ENCODE measurements at places on chromosomes 7 and 10.

- no peak for DNase-seq
These were observed 34.6 kb upstream of the UNCX start for GRCh38 chr7:1197997-1198625.

DNA sequence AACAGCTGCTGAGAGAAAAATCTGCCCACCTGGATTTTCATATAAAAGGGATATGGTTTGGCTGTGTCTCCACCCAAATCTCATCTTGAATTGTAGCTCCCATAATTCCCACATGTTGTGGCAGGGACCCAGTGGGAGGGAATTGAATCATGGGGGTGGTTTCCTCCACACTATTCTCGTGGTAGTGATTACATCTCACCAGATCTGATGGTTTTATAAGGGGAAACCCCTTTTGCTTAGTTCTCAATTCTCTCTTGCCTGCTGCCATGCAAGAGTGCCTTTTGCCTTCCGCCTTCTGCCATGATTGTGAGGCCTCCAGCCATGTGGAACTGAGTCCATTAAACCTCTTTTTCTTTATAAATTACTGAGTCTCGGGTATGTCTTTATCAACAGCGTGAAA, 20.8 kb upstream of the MKI67 start:
- DNase-seq, result no peak

DNA sequence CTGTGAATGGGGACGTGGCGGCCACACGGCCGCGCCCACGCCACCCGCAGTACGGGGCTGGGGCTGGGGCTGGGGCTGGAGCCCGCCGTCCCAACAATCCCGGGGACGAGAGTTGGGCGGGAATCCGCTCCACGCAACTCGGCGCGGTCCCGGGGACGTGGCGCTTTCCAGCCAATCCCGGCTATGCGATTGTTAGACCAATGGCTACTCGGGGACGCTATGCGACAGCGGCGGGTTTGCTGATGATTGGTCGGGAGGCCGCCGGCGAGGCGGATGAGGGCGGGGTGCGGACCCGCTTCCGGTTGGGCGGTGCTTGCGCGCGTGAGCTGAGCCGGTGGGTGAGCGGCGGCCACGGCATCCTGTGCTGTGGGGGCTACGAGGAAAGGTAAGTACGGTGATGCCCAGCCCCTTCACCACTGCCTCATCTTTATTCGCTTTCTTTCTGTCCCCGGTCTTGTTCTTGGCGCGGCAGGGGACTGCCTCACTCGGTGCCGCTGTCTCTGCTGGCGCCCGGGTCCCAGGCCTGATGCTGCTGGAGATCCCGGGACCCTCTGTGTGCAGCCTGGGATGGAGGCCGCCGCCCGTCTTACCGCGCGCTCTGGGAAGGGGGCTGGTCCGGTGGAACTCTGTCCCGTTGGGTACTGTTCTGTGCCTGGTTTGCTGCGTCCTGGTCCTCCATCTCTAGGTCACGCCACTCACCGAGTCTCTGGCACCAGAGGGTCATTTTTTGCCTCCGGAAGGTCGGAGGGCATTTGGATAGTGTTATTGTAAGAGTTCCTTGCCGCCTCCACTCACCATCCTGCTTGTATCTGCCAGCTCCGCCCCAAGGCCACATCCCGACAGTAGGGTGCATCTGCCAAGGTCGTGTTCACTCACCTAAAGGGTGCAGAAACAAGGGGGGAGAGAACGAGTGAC, at the start of gene CALU:
TSS of gene CALU (plus strand) at position 312 of the 915 bp plus-strand sequence. CDS start 9,225 bp downstream, outside the sequence.
- DNase-seq, result peak; percentile 87

GRCh38 chr10:103605359-103606096, 112.0 kb downstream of the NEURL1 start:
- no peak for DNase-seq

DNA sequence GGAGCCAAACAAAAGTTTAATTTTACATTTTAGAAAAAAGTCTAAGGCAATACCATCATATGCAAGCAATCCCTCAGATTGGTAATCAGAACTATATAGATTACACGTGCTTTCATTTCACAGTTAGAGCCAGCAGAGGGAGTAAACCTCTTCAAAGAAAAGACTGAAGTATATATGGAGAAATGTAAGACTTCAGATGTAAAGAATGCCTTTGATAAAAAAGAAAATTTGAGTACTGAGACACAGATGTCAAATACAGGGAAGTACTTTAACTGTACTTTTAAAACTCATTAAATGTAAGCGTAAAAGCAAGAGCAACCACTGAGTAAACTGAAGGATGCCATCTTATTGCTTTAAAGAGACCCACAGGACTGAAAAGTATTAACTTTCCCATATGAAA, 101.4 kb upstream of the FAM133B start:
- DNase-seq, result no peak

- no peak for DNase-seq
These were observed 47.3 kb downstream of the FRMPD2 start for GRCh38 chr10:48227213-48227612.

DNA sequence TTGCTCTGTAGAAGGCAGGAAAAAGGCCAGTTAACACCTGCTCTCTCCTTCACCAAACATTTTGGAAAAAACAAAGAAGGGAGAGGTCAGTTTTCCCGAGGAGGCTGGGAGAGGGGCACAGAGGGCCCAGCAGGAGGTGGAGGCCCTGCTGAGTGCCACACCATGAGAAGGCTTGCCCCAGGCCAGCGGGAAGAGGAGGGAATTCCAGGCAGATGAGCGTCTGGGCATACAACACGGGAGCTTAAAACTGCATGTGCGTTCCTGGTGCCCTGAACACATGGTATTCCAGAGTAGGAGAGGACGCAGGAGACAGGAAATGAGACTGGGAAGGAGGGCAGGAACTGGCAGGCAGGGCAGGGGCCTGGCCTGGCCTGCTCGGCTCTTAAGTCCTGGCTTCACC, 182.4 kb downstream of the CCDC3 start:
- no peak for DNase-seq

DNA sequence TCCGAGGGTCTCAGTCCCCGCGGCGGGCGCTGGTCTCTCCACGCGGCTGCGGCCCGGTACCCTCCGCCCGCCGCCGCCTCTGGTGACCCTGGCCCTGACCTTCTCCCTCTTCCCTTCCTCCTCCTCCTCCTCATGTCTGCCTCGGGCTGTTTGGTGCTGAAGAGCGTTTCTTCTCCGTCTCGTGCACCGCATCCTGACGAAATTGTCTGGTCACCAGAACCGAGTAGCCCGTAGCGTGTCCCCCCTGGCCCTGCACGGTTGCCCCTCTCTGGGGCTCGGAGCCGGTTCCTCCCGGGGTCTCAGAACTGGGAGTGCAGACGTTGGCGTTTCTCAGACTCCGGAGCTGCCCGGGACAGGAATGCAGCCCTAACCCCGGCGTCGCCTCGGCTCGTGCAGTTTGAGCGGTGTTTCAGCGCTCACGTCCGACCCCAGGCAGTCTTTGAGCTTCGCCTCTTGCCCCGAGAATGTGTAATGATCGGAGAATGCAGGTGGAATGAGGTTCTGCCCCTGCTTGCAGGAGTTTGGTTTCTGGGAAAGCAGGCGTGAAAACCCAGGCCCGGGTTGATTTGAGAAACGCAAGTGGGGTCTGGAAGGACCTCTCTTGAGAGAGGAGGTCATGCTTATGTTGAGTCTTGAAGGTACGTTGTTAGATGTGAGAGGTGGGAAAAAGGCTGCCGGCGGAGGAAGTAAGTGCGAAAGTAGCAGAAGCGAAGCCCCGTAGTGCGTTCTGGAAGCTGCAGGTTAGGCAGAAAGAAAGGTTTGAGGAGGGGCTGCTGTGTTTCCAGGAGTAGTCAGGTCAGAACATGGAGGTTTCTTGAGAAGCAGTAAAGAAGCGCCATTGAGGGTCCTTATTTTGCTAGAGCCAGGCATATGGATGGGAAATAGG, 743 bp downstream of the RBM17 start:
- DNase-seq, result no peak

DNA sequence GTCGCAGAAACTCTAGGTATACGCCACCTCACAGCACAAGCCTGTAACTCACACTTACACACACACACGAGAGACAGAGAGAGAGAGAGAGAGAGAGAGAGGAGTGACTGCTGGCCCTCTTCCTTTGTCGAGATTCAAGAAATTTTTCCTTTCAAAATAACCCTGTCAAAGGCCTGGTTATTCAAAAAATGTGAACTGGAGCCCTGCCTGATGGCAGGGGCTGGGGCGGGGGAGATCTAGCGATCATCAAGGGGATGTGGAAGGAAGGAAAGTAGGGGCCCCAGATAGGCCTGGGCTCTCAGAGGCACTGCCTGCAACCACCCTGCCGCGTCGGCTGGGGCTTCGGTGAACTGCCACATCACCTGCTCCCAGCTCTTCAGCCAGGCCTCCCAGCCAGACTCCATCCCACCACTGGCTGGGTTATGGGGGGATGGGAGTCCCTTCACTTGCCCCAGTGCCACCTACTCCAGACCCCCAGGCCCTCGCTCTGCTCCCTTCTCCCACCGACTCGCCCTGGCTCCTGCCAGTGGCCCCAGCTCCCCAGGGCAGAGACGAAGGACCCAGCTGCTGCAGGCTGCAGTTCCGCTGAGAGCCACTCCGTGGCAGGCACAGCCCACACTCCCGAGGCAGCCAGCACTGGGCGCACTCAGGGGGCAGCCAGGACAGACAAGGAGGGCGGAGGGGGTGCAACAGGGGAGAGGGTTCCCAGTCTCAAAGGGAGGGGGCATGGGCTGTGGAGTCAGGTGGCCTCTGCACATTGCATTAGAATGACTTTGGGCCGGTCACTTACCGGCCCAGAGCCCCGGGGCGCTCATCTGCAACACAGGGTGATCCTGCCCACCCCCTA, 15.3 kb downstream of the KCNH2 start:
- DNase-seq, result no peak

GRCh38 chr10:23818484-23818883, 379.6 kb downstream of the OTUD1 start:
- no peak for DNase-seq

DNA sequence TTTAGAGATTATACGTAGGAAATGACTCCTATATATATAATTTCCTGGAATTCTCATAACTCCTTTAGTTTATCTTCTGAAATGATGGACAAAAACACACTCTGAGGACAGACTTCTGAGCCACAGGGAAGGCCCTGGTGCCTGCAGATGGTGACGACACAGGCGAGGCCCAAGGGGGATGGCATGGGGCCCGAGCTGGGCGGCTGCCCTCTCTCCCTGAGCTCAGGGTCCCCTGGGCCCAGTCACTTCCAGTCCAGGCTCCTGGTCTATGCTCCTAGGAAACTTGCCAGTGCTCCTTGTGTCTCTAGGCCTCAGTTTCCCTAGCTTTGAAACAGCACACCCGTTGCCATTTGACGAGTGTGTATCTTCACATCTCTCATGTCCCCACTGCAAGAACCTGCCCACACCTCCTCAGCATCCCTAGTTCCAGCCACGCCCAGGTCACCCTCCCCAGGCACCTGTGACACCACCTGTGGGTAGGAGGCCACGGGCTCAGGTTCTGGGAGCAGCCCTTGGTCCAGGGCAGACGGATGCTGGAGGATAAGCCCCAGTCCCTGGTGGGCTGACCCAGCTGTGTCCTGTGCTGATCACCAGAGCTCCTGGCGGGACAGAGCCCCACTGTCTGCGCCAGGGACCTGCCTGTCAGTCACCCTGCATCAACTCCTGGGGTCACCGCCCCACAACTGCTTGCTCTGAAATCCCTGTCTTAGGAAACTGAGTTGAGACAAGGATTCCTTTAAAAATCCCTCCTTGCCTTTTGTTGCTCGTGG, 23.4 kb upstream of the SHH start:
- DNase-seq, result no peak

- DNase-seq, result no peak
These were observed 11.1 kb downstream of the MCU start for GRCh38 chr10:72702868-72703581.

DNA sequence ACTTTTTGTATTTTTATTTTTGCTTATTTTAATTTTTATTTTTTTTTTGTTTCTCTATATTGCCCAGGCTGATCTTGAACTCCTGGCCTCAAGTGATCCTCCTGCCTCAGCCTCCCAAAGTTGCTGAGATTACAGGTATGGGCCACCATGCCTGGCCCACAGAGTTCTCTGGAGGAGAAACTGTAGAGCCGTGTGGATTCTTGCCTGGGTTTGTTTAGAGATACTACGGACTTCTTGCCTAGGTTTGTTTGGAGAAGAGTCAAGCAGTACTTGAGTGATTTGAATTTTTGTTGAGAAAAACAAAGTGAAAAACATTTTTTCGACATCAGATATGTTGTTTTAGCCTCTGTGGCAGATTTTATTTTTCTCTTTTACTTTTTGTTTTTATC, 99.0 kb downstream of the CAMK1D start:
- no peak for DNase-seq

- DNase-seq, result no peak
These were observed 31.4 kb downstream of the CCDC71L start for GRCh38 chr7:106629516-106629915.

DNA sequence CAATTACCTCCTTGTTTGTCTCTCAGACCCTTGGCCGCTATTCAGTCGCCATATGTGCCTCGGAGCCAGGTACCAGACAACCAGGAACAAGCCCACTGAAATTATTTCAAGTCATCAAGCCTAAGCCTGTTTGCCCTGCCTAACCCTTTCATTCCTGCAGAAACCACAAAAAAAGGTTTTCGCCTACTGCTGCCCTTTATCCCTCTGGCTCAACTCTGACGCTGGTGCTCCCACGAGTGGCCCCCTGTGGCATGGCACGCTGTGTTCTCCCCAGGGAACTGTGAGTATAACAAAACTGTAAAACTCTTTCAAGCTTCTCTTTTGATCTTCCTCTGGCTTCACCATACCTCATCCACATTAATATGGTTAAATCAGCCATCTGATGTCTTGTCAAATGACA, 215.7 kb upstream of the CDC14C start:
- DNase-seq, result no peak

DNA sequence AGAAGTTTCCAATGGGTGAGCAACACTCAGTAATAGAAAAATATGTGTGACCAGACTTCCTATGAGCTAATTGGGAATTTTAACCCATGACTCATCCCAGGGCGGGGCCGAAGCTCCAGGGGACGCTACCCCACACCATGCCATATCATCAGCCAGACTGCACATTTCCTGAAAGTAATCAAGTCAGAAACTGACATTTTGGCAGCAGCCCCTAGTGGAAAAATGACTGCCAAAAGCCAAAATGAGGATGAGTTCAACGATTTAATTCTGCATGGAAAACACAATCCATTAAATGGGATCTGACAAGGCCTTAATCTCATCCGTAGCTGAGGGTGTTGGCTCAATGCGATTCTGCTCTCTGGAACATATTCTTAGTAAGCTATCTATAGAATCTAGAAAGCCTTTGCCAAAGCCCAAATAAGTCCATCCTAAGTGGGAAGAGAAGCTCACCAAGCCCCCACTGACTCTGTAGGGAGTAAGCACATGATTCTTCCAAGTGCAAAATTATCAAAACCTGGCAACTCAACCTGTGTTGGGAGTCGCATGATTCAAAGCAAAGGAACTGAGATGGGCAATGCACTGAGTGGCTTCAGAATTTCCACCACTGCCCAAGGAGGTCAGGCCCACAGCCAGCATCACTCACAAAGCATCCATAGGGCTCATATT, 93.1 kb upstream of the PDE1C start:
- DNase-seq, result no peak

- DNase-seq, result no peak
These were observed 139.2 kb upstream of the PTER start for GRCh38 chr10:16297642-16298041.
